ENCODE measurements at places on chromosomes 6 and 20.

DNA sequence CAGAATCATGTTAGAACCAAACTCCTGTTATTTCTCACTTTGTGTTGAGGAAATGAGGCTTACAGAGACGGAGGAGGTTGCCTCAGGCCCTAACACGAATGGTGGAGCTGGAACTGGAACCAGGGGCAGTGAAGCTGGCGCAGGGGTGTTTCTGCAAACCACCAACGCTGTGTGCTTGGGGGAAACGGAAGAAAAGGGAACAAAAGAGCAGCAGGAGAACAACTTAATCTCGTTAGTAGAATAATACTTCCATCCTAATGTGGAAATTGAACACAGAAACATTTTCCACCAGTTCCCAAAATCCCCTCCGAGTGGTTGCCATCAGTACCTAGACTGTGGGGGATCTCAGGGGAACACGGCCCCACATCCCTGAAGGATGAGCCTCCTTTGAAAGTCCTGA is 103.4 kb upstream of the FRMD1 start:
- H3K4me1 ChIP-seq, result no peaks in the 10 kb centered on the region
- no peaks in the 10 kb centered on the region for H3K27me3 ChIP-seq
- no peak overlapping the region for H3K27ac ChIP-seq

DNA sequence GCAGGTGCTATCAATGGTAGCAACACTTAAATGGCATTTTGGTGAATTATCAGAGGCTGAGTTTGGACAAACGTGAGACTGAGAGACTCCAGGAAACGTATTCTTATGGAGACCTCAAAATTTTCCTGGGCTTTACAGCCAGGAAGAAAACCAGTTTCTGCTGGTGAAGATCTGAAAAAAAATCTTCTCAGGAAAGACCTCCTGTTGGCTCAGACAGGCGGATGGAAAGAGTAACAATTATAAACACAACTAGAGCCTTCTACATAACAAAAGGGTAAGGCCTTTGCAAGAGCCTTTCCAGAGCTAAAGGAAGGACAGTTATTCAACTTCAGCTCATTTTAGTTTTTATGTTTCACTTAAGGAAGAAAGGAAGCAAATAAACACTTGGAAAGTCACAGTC is 274.4 kb downstream of the THBS2 start:
- H3K27ac ChIP-seq, result no peak overlapping the region
- DNase-seq, result no peak
- H3K36me3 ChIP-seq, result no peaks in the 10 kb centered on the region

- H3K4me3 ChIP-seq, result no peak overlapping the region
- no peaks in the 10 kb centered on the region for H3K4me1 ChIP-seq
- no peaks in the 10 kb centered on the region for H3K27me3 ChIP-seq
- no peaks in the 10 kb centered on the region for H3K36me3 ChIP-seq
- no peak for DNase-seq
These were observed 207.6 kb upstream of the MYLIP start for GRCh38 chr6:15921243-15921642.

DNA sequence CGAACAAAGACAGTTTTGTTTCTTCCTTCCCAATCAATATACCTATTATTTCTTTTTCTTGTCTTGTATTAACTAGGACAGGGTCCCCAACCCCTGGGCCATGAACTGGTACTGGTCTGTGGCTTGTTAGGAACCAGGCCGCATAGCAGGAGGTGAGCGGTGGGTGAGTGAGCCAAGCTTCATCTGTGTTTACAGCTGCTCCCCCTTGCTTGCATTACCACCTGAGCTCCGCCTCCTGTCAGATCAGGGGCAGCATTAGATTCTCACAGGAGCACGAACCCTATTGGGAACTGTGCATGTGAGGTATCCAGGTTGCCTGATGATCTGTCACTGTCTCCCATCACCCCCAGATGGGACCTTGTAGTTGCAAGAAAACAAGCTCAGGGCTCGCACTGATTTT is 151.9 kb downstream of the CDKAL1 start:
- no peaks in the 10 kb centered on the region for H3K27me3 ChIP-seq
- H3K36me3 ChIP-seq, result no peaks in the 10 kb centered on the region
- no peak overlapping the region for H3K27ac ChIP-seq
- H3K4me1 ChIP-seq, result peaks cover 8% of the 10 kb centered on the region
- H3K4me3 ChIP-seq, result no peak overlapping the region

- no peak overlapping the region for H3K27ac ChIP-seq
- H3K4me3 ChIP-seq, result no peak overlapping the region
- no peak for DNase-seq
- peaks cover 10% of the 10 kb centered on the region for H3K4me1 ChIP-seq
These were observed 21.9 kb downstream of the FAM217A start for GRCh38 chr6:4057036-4057435.

GRCh38 chr6:42754759-42755158 is 8.9 kb upstream of the TBCC start:
- H3K4me3 ChIP-seq, result no peak overlapping the region
- no peak overlapping the region for H3K27ac ChIP-seq
- no peaks in the 10 kb centered on the region for H3K4me1 ChIP-seq
- no peaks in the 10 kb centered on the region for H3K36me3 ChIP-seq

- H3K27me3 ChIP-seq, result no peaks in the 10 kb centered on the region
- H3K36me3 ChIP-seq, result no peaks in the 10 kb centered on the region
- DNase-seq, result no peak
These were observed 63.7 kb downstream of the PHACTR2 start for GRCh38 chr6:143741480-143741879.

GRCh38 chr20:58741384-58741783 is 48.8 kb downstream of the NPEPL1 start:
- H3K27ac ChIP-seq, result no peak overlapping the region
- no peaks in the 10 kb centered on the region for H3K36me3 ChIP-seq
- no peaks in the 10 kb centered on the region for H3K4me1 ChIP-seq
- no peak for DNase-seq
- H3K4me3 ChIP-seq, result no peak overlapping the region

DNA sequence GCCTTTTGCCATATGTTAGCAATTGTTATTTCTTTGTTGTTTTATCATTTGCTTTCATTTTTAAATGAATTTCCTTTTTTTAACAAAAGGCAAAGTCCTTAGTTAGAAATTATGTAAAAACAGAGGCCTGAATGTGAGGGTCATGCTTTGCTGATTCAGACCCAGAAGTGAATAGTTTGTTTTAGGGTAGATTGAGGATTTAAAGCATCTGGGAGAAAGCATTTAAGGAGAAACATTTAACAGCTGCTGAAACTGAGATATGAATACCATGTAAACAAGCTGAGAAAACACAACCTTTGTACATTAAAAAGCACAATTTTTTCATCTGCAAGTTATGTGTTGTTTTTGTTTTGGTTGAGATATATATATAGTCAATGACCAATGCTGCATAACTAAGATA is 8.0 kb downstream of the HTR1B start:
- H3K4me1 ChIP-seq, result peaks cover 5% of the 10 kb centered on the region
- no peak for DNase-seq
- no peak overlapping the region for H3K4me3 ChIP-seq
- H3K36me3 ChIP-seq, result no peaks in the 10 kb centered on the region
- no peaks in the 10 kb centered on the region for H3K27me3 ChIP-seq
- H3K27ac ChIP-seq, result no peak overlapping the region

GRCh38 chr6:127554435-127555006 is 22.5 kb upstream of the C6orf58 start:
- peak; percentile 54 for DNase-seq
- H3K27ac ChIP-seq, result no peak overlapping the region
- no peak overlapping the region for H3K4me3 ChIP-seq
- H3K36me3 ChIP-seq, result no peaks in the 10 kb centered on the region
- H3K27me3 ChIP-seq, result no peaks in the 10 kb centered on the region

DNA sequence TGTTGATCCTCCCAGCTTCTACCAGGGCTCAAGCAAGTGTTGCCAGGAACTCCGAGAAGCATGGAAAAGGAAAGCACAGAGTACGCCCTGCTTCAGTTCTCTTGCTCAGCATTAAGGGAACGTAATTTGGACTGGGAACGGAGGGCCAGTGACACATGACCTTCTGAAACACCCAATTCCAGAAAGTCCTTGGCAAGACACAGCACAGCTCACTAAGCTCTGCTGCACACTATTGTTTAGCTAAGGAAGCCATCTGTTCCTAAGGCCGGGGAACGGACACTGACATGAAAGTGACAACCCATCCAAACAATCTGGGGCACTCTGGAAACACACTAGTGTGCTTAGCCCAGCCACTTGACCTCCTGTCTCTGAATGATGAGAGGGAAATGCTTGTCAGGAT is 56.9 kb upstream of the NXT1 start:
- H3K4me3 ChIP-seq, result no peak overlapping the region
- no peaks in the 10 kb centered on the region for H3K36me3 ChIP-seq

DNA sequence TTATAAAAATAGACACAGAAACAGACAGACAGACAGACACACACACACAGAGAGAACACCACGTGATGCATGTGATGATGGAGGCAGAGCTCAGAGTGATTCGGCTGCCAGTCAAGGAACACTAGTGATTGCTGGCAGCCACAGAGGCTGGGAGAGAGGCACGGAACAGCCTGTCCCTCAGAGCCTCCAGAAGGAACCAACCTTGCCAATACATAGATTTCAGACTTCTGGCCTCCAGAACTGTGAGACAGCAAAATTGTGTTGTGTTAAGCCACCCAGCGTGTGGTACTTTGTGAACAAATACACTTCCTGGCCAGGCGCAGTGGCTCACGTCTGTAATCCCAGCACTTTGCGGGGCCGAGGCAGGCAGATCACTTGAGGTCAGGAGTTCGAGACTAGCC is 9.5 kb upstream of the PARD6B start:
- H3K4me1 ChIP-seq, result peaks cover 16% of the 10 kb centered on the region
- H3K27ac ChIP-seq, result no peak overlapping the region
- no peak overlapping the region for H3K4me3 ChIP-seq
- H3K27me3 ChIP-seq, result no peaks in the 10 kb centered on the region
- no peak for DNase-seq

- H3K27me3 ChIP-seq, result no peaks in the 10 kb centered on the region
- H3K4me1 ChIP-seq, result no peaks in the 10 kb centered on the region
- DNase-seq, result no peak
- no peaks in the 10 kb centered on the region for H3K36me3 ChIP-seq
- H3K4me3 ChIP-seq, result no peak overlapping the region
These were observed 55.1 kb downstream of the JAG1 start for GRCh38 chr20:10618611-10619245.

DNA sequence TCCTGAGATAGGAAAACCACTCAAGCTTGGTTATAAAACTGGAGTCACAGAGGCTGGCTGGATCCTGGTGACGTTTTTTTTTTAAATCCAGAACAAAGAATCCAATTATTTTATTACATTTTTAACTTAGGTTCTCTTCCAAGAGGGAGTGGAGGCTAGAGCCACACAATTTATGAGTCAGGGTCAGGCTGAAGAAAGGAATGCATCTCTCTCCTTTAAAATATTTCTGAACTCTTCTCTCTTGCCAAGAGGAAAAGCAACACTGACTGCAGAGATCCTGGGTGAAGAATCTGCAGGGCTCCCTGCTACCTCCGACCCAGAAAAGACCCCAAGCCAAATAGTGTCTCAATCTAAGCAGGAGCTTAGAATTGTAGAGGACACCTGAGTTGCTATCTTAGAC is 88.5 kb upstream of the SSTR4 start:
- H3K36me3 ChIP-seq, result no peaks in the 10 kb centered on the region
- no peaks in the 10 kb centered on the region for H3K27me3 ChIP-seq
- H3K27ac ChIP-seq, result no peak overlapping the region
- no peak for DNase-seq

DNA sequence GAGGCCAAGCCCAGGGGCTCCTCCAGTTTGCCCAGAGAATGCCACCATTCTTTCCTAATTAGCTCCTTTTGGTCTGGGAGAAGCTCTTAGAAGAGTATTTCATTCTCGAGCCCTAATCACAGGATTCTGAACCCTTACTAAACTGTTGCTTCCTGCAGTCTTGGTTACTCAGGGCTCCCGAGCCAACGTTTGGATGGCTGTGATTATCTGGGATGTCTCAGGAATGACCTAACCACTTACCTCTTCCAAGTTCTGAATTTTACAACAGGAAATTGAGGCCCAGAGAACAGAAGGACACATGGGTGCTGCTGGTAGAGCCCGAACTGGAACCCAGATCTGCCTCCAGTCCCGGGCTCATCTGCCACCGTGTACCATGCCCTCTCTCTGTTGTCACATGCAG is 22.2 kb upstream of the PNPLA1 start:
- DNase-seq, result no peak
- peaks cover 9% of the 10 kb centered on the region for H3K4me1 ChIP-seq
- H3K27ac ChIP-seq, result no peak overlapping the region
- H3K36me3 ChIP-seq, result no peaks in the 10 kb centered on the region

GRCh38 chr6:27770724-27771123 is 141.5 kb downstream of the OR2B2 start:
- no peak for DNase-seq
- H3K27ac ChIP-seq, result no peak overlapping the region
- peaks cover 8% of the 10 kb centered on the region for H3K4me1 ChIP-seq
- H3K27me3 ChIP-seq, result no peaks in the 10 kb centered on the region
- no peak overlapping the region for H3K4me3 ChIP-seq
- no peaks in the 10 kb centered on the region for H3K36me3 ChIP-seq

GRCh38 chr6:138509371-138509770 is 10.1 kb upstream of the NHSL1 start:
- no peaks in the 10 kb centered on the region for H3K36me3 ChIP-seq
- no peaks in the 10 kb centered on the region for H3K27me3 ChIP-seq
- H3K27ac ChIP-seq, result no peak overlapping the region

- peaks cover 5% of the 10 kb centered on the region for H3K4me1 ChIP-seq
- DNase-seq, result no peak
- no peak overlapping the region for H3K4me3 ChIP-seq
- no peaks in the 10 kb centered on the region for H3K27me3 ChIP-seq
These were observed 96.9 kb downstream of the STXBP5 start for GRCh38 chr6:147301070-147301469.

DNA sequence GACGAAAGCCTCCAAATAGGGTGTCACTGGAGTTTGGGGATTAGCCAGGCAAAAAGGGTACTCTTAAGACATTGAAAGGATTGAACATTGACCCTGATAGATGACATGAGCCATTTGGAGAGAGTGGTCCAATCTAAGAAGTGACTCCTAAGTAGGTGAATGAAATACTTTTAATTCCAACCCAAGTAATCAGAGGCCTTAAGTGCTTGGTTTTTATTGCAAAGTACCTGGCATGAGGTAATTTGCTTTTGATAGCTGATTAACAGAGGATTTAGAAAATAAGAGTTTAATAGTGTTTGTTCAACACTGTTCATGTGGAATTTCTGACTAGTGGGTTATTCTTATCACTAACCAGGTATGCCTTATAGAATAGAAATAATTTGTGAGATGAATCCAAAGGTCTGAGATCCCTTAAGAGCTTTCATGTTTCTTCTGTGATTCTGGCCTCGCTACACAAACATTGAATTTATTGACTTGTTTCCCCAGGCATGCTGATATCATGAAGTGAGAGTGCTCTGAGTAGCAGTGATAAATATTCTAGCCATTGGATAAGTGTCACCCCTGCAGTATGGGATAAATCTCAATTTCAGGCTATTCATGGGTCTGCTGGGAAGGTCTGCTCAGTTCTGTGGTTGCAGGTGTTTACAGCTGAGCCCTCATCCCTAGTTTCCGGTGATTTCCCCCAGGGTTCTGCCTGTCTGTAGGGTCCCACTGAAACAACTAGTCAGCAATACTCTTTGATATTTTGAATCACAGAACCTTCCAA is 6.5 kb downstream of the NCOA7 start:
- peaks cover 5% of the 10 kb centered on the region for H3K4me1 ChIP-seq
- no peak overlapping the region for H3K27ac ChIP-seq
- H3K27me3 ChIP-seq, result no peaks in the 10 kb centered on the region
- H3K36me3 ChIP-seq, result no peaks in the 10 kb centered on the region
- no peak for DNase-seq
